ENCODE measurements at places on chromosomes 3 and 15.

GRCh38 chr15:70111203-70112073, 13.7 kb upstream of the TLE3 start:
- DNase-seq: peak; percentile 73

- no peak for DNase-seq
Observed at GRCh38 chr3:178263236-178263916, 272.9 kb upstream of the KCNMB2 start.

DNA sequence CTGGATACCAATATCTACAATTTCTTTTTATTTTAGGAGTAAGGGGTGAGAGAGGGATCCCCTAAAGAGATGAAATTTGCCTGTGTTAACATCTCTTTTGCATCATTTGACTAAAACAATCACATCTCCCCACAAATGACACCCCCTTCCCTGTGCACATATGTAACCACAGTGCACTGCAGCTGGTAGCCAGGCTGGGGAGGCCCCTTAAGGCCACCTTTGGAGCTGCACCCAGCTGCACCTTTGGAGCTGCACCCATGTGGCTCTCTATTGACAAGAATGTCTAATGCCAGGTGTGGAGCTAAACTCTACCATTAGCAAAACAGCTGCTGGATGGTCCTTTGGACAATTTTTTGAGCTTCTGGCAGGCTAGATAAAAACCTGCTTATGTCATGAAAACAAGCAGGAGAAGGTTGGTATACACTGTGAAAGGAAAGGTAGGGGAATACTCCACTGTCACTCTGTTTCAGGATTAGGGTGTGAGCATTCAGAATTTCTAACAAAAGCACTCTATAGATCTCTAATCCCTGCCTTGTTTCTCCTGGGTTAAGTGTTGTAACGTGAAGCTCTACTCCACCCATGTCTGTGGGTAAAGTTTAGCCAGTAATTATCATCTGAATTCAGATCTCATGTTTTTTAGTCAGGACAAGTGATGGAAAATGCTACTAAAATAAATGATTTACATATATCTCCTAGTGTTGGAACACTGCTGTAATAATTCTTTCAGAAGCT, 52.1 kb downstream of the TFG start:
- DNase-seq: no peak

GRCh38 chr15:84947947-84948830, 33.5 kb upstream of the PDE8A start:
- peak; percentile 96 for DNase-seq

GRCh38 chr3:185353823-185354614, 8.9 kb upstream of the MAP3K13 start:
- DNase-seq: peak; percentile 37

GRCh38 chr3:179666436-179667035, 13.7 kb downstream of the USP13 start:
- DNase-seq: no peak

GRCh38 chr15:74616996-74617395, 1.4 kb downstream of the CLK3 start:
- DNase-seq: no peak

GRCh38 chr15:82921242-82921641, 31.3 kb downstream of the HOMER2 start:
- no peak for DNase-seq

DNA sequence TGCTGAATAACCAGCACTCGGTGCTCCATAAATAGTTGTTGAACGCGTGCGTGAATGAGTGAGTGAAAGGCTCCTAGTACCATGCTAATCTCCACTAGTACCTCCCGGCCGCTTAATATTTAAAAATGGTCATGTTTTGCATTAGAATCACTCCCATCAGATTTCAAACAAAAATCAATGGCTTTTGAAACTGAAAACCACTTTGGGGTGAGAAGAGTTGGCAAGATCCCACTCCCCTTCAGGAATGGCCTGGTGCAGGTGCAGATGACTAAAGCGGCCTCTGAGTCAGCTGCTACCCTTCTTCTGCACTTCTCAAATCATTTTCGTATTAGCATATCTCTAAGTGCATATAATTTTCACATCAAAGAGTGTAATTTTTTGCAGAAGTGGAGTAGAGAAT, 425.3 kb upstream of the PROK2 start:
- no peak for DNase-seq

- no peak for DNase-seq
Observed at GRCh38 chr3:129576514-129577352, 29.7 kb downstream of the PLXND1 start.

DNA sequence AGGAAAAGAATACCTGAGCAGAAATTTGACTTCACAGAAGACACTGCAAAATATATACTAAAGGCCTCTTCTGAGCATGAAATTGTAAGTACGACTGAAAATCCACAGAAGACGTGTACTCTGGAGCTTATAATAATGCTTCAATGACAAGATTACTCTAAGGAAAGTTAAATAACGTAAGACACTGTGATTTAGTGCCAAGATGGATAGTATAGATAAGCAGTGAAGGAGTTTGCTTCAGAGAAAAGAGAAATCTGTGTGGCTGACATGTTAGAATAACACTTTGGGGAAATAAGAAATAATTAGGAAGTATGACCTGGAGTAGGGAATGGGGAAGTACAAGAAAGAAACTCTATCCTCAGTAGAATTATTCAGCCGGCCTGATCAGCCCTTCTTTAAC, 28.9 kb downstream of the ALDH1A2 start:
- DNase-seq: no peak

GRCh38 chr3:129240436-129240835, 9.0 kb upstream of the COPG1 start:
- no peak for DNase-seq

- no peak for DNase-seq
Observed at GRCh38 chr3:185327062-185327461, 35.9 kb upstream of the MAP3K13 start.

GRCh38 chr15:58703610-58704009, 45.9 kb downstream of the ADAM10 start:
- no peak for DNase-seq

GRCh38 chr15:32956006-32956405, 238.2 kb downstream of the GREM1 start:
- peak; percentile 95 for DNase-seq

All from IMR-90 (cell line).